Activated CD4-positive, alpha-beta T cell treated with anti-CD3 and anti-CD28 coated beads, Interleukin-2, amount 50 U/mL, for 48 hours (primary cell): ENCODE measurements at places on chromosomes 12 and 14.
A peak's percentile ranks its signal among the peaks of the same experiment; 100 is the strongest.

- DNase-seq = no peak
Observed at GRCh38 chr12:123667771-123668170, 3.1 kb upstream of the TCTN2 start.

DNA sequence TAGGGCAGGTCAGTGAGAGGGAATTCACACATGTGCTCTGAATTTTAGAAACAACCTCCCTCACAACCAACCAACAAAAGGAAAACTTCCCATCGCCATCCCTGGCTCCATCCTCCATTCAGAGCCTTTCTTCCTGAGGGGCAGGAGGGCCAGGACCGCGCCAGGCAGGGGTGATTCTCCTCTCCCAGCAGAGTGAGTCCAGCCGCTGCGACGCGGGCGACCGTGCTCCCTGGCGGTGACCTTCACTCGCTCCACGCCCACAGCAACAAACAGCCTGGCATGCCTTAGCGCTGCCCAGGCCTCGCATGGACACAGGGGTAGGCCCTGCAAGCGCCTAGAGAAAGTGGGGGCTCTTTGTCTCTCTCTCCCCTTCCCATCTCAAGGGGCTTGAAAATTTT lies 3.7 kb downstream of the GALNT9 start:
- no peak for DNase-seq

DNA sequence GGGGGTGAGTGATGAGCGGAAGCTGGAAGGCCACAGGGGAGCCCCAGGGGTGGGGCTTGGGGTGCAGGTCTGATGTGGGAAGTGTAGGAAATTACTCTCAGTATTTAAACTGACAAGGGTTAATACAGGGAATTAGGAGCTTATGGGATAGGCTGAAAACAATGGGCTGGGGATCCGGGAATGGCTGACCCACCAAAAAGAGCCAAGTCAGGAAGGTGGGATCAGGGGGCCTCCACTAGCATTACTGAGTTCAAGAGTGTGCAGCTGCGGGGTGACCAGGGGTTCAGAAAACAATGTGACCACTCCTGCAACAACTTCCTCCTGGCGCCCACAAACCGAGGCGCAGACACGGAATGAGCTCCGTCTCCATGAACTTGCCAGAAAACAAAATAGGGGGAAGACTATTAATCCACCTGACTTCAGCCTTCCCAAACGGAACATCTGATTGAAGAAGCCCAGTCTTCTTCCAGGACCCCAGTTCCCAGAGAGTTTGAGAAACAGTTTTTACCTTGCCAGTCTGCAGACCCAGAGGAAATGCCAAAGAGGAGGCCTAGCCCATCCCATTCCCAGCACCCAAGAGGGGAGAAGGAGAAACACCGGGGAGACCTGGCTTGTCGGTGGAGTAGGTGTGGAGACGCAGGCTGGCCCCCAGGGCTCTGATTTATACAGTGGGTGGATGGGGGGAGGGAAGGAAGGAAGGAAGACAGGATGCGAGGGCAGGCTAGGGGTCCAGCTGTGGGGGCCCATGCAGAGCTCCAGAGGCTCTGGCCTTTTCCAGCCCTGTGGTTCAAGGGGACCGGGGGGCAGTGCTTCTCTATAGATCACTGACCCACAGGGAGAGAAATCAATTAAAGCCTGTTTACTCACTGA lies 16.5 kb upstream of the YY1 start:
- DNase-seq = no peak

GRCh38 chr12:19577281-19577530 lies 137.9 kb downstream of the AEBP2 start:
- DNase-seq = no peak

DNA sequence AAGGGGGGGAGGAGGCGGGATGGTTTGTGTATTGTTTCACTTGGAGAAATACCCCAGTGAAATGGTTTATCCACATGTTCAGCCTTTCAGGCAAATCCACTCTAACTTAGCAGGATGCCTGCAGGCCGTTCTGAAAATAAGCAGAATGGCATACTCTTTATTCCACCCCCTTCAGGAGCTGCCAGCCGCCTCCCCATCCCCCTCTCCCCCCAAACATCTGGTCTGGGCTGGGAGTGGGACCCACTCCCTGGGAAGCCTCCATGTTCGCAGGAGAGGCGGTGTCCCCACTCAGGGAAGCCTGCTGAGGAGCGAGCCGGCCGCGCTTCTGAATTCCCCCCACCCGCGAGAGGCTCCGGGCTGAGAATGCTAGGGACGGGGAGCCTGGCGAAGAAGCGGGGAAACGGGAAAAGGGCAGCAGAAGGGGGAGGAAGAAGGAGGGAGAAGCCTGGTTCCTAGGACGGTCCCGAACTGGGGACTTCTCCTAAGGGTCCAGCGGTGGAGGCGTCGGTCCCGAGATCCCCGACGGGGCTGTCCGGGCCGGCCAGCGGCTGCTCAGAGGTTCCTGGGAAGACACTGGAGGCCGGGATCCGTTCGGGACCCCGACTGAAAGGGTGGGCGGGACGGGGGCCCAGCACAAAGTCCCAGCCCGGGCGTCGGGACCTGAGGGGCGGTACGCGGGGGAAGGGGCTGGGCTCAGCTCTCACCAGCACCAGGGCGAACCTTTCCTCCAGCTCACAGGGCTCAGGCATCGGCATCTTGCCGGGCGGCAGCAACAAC lies 666 bp downstream of the FMNL3 start:
- DNase-seq = peak; percentile 22

DNA sequence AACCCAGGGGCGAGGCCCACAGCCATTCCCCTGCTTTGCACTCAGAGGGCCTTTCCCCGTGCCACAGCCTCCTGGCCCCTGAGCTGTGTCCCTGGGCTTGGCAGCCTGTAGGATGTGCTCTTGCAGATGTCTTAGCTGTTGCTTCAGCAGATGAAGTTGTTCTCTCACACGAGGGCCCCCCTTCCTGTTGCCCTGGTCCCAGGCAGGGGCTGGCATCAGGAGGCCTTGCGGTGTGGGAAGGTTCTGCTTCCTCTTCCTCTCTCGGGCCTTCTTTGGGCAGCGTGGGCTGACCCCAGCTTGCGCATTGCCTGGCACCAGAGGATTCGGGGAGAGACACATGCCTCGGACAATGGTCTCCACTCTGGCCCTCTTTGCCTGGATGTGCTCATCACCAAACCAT lies 12.7 kb downstream of the PROX2 start:
- DNase-seq = no peak

DNA sequence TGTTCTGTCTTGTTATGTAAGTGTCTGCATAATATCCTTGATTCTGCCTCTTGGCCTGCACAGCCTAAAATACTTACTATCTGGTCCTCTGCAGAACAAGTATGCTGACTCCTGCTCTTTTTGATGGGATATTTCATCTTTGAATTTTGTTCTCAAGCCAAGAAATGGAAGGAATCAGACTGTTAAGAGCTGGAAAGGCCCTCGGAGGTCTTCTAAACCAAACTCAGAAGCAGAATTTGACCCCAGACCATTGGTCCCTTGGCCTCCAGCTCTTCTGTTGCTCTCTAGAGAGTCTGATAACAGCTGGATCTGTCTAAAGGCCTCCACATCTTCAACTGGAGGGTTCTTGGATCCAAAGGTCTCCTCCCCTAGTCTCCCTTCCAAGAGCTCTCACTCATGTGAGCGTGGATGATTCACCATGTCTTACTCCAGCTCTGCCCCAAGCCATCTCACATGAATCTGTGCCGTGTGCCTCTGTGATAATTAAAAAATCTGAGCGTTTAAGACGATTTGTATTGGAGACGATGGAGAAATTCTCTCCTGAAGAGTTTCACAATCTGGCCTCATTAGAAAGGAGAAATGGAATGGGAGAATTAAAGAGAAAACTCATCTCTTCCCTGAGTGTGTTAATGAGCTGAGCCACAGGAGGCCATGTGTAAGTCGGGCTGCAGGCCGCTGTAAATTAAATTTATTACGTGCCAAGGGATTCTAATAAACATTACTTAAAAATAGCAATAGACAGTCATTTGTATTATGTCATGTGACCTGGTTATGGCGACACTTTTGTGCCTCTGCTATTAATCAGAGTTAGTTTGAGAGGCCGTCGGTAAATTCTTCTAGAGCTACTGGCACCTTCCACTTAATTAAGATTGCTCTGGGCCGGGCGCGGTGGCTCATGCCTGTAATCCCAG lies 15.4 kb upstream of the PRIMA1 start:
- DNase-seq = no peak

DNA sequence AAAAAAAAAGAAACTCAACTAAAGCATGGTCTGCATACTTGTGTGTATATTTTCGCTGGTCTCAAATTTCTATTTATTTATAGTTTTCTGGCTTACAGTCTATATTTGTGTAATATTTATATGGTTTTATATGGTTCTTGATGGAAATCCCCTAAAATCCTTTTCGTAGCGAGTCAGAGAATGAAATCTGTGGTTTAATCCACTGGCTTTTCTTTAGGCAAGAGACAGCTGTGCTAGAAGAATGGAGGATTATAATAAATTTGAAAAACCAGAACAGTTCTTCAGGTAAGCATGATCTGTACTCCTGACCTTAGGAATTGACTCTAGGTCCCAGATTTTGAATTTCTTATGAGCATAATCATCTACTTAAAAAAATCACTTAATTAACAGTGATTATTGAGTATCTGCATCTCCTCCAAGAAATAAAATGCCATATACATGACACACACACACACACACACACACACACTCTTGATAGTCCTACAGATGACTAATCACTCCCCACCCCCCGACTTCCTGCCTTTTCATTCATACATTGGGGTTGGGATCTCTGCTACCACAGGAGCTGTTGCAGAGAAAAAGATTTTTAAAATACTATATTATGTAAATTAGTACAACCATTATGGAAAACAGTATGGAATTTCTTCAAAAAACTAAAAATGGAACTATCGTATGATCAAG lies 113.4 kb downstream of the CRADD start:
- DNase-seq = peak; percentile 32

GRCh38 chr12:90827567-90827966 lies 127.4 kb downstream of the CCER1 start:
- no peak for DNase-seq

GRCh38 chr12:25197608-25198007 lies 2.6 kb downstream of the ETFRF1 start:
- no peak for DNase-seq

DNA sequence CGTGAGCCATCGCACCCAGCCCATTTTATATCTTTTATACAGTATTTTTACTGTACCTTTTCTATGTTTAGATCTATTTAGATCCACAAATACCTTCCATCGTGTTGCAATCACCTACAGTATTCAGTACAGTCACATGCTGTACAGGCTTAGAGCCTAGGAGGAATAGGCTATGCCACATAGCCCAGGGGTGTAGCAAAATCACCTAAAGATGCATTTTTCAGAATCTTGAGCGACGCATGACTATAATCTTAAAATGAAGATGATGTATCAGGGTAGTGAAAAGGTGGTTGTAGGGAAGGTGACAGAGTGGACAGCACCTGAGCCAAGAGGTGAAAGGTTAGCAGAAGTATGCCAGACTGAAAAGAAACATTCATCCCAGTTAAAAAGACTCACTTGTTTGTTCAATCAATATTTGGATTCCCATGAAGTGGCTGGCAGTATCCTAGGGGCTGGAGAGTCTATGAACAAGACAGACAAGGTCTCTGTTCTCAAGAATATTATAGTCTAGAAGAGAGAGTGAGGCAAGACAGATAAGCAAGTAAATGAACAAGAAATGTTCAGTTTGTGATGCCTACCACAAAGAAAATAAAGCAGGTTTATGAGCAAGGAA lies 3.6 kb downstream of the SPRING1 start:
- DNase-seq = no peak

- DNase-seq = no peak
Observed at GRCh38 chr14:64573109-64573508, 23.3 kb downstream of the PPP1R36 start.

DNA sequence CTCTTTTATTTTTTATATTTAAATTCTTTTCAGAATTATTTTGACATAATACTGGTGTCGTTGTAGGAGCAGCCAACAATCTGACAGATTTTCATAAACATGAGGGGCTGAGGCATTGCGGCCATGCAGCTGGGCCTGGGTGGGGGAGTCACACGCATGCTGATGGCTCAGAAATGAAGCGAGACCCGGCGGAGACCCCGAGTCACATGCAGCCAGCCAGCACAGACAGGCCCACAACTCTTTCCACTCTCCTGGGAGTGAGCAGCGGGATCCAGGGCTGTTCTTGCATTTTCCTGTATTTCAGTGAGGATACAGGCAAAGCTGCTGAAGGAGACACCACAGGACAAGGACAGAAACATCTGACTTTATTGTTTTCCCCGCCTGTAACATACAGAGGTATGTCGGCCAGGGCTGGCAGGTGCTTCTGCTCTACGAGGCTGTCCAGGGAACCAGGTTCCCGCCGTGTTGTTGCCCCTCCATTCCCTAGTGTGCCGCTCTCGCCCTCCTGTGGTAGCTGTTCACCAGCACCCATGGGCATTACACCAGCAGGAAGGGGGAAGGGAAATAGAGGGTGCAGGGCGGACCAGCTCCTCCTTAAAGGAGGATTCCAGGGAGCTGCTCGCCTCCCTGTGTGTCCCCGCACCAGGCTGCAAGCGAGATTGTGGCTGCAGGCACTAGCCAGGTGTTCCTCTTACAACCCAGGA lies 30.5 kb downstream of the FZD10 start:
- DNase-seq = no peak

- DNase-seq = peak; percentile 55
Observed at GRCh38 chr14:72451054-72451972, 442.6 kb downstream of the DPF3 start.

DNA sequence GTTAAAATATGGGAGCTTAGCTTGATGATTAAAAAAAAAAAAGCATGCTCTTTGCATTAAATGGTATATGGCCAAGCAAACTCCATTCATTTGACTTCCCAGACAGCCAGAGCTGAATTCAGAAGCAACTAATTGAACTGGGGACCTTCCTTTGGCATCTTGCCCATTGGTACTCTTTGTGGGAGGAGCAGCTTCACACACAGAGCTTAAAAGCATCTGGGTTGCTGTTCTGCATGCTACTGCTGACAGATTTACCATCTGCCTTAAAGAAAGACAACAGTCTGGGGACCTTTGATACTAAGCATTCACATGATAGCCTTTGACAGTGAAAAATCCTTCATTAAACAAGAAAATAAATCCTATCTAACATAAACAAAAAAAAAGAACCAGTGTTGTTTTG lies 977.9 kb downstream of the TMTC2 start:
- no peak for DNase-seq

DNA sequence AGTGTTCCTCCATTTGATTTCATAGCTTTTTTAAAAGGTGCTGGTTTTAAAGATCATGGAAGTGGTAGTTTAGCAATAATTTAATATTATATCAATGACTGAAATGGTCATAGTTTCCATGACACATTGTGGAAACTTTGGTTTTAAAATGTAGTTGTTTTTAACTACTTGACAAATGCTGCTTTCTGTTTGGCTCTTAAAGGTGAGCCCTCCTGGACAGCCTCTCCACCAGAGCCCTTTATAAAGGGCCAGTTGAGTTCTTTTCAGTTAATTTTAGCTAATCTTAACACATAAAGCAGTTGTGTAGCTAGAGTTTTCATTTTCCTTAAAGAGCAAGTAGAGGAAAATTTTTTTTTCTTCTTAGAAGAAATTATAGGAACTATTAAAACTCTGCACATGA lies 14.0 kb downstream of the XPOT start:
- DNase-seq = no peak

DNA sequence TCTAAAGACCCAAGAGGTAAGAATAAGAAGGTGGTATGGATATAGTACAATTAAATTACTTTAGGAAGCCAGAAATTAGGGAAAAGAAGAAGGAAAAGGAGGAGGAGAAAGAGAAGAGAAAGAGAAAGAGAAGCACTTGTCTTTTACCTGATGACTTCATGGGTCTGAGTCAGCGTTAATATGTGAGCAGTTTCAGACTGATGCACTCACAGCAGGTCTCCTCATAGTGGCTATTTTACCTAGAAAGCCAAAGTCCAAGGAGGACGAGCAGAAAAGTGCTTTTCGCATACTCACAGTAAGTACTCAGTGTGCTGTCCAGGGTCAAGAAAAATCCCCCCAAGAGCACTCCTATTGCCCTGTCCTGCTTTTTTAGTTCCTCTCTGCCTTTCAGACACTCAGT lies 222.1 kb downstream of the C12orf42 start:
- DNase-seq = no peak
